ENCODE measurements at places on chromosomes 4 and X.

GRCh38 chrX:136488706-136489105 lies 959 bp downstream of the BRS3 start:
- DNase-seq = no peak

- no peak for DNase-seq
Measured at GRCh38 chrX:38881066-38881465, 79.8 kb downstream of the MID1IP1 start.

- DNase-seq = no peak
Measured at GRCh38 chrX:8914681-8915080, 113.5 kb upstream of the FAM9A start.

GRCh38 chr4:105022811-105023667 lies 123.6 kb upstream of the TET2 start:
- no peak for DNase-seq

- DNase-seq = no peak
Measured at GRCh38 chrX:45309096-45309495, 108.4 kb upstream of the DIPK2B start.

GRCh38 chr4:81904121-81904520 lies 432.4 kb upstream of the RASGEF1B start:
- no peak for DNase-seq

DNA sequence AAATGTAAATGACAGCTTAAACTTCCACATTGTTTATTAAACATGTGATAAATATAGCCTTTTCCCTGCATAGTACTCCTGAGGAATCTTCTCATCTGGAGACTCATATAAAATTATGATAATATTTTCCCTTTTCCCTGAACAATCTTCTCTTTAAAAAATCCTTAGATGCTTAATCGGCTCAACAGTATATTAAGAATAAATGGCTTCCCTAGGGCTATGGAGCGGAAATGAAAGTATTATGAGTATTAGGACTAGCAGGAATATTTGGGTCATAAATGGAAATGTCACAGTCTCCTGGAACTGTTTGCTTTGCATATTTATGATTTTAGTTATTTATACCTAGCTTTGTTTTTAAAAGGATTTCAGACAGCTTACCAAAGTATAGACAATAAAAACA lies 200.7 kb upstream of the PDE5A start:
- DNase-seq = no peak

DNA sequence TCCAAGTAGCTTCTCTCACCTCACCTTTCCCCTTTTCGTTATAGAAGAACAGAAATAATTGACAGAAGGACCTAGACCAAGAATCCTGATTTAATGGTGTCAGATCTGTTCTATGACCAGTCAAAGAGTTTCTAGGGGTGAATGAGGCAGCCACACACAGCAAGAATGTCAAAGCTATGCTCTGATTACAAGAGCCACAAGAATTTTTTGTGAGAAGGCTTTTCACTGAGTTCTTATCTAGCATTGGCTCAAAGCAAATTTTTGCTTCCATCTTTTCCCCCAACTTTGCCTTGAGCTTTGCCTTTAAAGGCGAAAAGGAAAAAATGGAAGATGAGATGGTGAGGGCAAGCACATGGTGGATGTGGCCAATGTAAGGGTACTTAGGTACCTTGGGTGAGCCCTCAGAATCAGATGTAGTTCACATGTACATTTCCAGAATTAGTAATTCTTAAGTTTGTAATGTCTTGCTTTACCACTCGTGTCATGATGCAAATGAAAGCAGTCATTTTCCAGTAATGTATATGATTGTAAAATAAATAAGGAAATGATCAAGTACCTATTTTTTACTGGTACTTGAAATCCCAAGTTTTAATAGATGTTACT lies 23.5 kb downstream of the FMR1 start:
- DNase-seq = no peak

DNA sequence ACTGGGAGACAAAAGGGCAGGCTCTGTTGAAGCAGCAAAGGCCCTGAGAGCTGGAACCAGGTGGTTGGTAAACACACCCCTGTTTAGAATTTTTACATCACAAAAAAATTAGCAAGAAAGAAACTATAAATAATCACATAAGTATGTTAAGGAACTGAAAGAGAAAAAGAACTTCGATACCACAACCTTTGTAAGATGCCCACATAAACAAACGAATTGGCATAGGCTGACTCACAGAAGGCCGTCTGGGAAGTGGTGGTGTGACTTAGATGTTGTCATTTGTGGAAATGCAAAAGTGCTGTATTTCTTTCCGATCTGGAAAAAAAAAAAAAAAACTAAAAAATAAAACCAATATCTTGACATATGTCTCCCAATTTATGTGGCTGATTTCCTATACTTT lies 235.1 kb downstream of the USP46 start:
- no peak for DNase-seq

DNA sequence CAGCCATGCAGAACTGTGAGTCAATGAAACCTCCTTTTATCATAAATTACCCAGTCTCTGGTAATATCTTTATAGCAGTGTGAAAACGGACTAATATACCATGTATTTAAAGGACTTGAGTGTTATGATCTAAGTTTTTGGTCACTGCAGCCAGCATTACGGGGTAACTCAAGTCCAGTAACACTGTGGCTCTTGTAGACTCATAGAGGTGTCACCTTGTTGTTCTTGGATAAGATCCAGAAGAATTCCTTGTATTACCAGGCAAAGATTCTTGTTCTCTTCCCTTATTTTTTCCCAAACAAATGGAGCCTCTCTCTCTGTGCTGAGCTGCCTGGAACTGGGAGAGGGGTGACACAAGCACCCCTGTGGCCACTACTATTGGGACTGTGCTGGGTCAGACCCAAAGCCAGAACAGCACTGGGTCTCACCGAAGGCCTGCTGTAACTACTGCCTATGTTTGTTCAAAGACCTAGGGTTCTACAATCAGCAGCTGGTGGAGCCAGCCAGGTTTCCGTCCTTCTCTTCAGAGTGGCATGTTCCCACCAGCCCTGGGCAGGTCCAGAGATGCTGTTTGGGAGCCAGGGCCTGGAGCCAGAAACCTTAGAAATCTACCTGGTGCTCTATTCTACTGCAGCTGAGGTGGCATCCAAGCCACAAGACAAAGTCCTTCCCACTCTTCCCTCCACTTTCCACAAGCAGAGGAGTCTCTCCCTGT lies 43.7 kb upstream of the MED14 start:
- DNase-seq = no peak

DNA sequence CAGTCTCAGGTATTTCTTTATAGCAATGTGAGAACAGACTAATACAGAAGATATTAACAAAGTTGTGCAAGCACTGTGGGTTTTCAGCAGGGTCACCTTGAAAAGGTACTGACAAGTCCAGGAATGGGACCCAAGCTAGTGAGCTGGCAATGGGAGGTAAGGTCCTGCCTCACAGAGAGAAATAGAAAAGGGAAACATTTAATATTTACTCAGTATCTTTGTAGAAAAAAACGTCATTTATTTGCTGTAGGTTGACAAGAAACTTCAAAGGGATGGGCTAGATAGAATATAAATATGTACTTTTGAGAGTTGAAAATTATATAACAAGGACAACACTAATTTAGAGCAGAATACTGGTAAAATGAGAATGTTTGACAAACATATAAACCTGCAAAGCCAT lies 89.0 kb downstream of the GPRIN3 start:
- no peak for DNase-seq

- no peak for DNase-seq
Measured at GRCh38 chr4:100016191-100016590, 66.1 kb upstream of the H2AZ1 start.

GRCh38 chr4:70505151-70505748 lies 13.1 kb upstream of the AMTN start:
- peak; percentile 19 for DNase-seq

GRCh38 chr4:7394681-7395451 lies 39.9 kb downstream of the PSAPL1 start:
- no peak for DNase-seq

- DNase-seq = no peak
Measured at GRCh38 chr4:17033768-17034181, 135.3 kb upstream of the LDB2 start.

GRCh38 chr4:121277194-121278105 lies 103.4 kb downstream of the QRFPR start:
- DNase-seq = no peak

DNA sequence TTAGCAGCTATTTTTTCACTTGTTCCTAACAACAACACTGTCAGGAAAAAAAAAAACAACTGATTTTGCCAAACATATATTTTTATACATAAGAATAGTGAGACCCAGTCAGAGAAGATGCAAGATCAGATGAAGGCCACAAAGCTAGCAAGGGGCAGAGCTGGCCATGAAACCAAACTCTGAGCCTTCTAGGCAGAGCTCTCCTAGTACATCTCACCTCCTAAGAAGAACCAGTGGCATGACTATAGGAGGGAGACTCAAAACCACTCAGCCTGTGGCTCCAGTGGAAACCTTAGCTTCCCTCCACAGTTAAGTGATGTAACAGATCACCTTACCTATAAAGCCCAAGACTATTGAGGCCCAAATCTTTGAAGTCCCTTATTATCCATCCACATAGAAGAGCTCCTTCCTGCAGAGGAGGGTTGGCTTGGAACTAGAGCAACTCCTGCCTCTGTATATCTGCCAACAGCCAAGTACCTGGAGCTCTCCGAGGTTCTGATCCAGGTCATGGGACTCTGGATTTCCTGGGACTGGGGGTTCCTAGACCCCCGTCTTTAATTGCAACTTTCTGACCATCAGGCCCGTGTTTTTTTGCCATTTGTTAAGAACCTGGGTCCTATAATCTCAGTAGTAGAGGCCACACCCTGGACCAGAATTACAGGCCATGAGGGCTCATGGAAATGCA lies 136.5 kb downstream of the SH3KBP1 start:
- DNase-seq = no peak

DNA sequence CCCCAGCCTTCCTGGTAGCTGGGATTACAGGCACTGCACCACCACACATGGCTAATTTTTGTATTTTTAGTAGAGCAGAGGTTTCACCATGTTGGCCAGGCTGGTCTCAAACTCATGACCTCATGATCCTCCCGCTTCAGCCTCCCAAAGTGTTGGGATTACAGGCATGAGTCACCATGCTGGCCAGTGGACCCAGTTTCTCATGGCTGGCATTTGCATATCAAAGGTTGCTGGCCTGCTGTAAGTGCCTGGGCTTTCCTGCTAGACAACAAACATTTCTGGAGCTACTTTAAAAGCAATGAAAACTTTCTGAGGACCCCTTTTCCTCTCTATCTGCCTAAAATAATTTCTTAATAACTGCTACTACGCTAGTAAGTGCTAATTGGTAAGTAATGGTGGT lies 228.2 kb downstream of the PCDH10 start:
- no peak for DNase-seq

- peak; percentile 29 for DNase-seq
Measured at GRCh38 chr4:25401066-25401465, 24.0 kb downstream of the ANAPC4 start.

DNA sequence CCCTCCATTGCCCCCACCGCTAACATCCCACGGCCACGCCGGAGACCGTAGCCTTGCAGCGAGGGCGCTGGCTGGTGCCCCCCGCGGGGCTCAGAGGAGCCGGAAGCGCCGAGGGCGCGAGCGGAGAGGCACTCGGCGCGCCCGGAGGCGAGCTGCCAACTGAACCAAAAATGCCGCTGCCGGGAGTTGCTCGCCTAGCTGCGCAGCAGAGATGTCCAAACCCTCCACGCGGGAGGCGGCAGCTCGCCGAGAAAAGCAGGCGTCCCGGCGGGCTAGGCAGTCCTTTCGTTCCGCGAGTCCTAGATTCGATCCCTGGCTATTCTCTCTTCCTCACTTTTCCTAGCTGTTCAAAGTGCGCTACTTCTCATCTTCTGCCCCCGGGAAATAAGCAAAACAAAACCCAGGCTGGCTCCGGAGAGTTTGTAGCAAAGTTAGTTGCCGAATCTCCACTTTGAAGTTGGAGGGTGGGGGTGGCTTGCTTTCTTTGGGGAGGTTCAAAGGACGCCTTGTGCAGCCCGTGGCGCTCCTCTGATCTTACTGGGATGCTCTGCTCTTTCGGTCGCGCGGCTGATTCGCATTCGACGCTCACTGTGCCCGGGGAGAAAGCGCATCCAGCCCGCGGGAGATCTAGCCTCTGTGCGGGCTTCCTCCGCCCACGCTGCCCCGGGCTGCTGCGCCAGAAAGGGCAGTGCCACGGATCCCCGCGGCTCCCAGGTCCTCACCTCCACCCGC lies 723 bp downstream of the NKX6-1 start:
- DNase-seq = peak; percentile 24

- DNase-seq = no peak
Measured at GRCh38 chr4:75630937-75631329, 605 bp upstream of the CDKL2 start.

GRCh38 chr4:52658641-52659000 lies 480 bp downstream of the USP46 start:
- DNase-seq = peak; percentile 26

- no peak for DNase-seq
Measured at GRCh38 chrX:111857534-111858060, 18.4 kb upstream of the TRPC5OS start.

DNA sequence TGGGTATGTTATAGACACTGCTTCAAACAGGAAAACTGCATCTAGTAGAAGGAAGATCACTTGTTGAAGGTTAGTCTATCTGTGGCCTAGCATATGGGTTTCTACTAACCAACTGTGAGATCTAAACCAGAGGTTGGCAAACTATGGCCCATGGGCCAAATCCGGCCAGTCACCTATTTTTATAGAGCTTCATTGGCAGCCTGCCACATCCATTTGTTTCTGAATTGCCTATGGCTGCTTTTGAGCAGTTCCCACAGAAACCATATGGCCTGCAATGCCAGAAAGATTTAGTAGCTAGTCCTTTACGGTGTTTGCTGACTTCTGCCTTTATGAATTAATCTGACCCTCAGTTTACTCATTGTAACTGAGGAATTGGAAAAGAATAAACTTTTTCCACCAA lies 71.1 kb downstream of the MID1 start:
- DNase-seq = no peak

GRCh38 chr4:56656346-56656643 lies 24.8 kb downstream of the HOPX start:
- peak; percentile 27 for DNase-seq

- DNase-seq = peak; percentile 50
Measured at GRCh38 chr4:98522636-98523395, 135.6 kb downstream of the TSPAN5 start.

DNA sequence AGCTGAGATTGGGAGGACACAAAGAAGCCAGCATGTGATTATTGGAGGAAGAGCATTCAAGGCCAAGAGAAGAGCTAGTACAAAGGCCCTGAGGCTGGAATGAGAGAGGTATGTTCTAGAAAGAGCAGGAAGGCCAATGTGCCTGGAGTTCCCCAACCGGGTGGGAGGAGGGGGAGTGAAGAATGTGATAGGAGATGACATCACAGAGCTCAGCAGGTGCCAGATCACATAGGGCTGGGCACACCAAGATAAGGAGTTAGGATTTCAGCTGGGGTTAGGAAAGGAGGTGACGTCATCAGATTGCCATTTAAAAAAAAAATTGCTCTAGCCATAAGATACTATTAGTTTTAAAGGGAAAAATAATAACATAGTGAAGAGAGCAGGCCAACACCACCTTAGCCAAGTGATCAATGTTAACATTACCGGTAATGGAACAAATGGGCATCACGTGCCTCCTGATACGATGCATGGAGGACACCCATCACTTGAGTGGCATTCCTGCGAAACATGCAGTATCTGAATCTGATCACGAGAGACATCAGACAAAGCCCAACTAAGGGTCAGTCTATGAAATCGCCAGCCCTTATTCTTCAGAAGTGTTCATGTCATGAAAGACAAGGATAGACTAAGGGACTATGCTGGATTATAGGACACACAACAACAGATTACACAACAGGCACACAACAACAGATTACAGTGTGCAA lies 344.3 kb downstream of the BCOR start:
- no peak for DNase-seq

Measured in hepatic stellate cell (primary cell).